ENCODE measurements at places on chromosomes 11 and 22. TPM values are rescaled to one million over a fixed set of nuclear protein-coding genes. Genes with fewer than 3 reads are reported as not detected.

- no peak for DNase-seq
Measured at GRCh38 chr11:18540207-18541009, 13.7 kb upstream of the TSG101 start.

Gene NCAM1
- 244 TPM for total RNA-seq

DNA sequence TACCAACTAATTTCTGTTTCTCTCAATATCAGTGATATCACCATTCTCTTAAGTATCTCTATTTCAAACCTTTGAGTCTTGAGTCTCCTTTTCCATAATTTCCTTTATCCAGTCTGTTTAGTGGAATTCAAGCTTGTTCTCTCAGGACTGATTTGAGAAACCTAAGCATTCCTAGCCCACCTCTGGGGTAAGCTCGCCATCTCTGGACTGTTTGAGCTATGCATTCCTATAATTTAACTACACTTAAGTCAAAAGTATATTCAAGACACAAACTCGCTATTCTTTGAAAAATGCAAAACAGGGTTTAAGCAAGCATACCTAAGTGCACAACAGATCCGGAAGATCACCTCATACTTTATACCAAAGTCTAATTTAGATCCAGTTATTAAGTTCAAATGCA lies 2.1 kb upstream of the DLAT start:
- no peak for DNase-seq

DNA sequence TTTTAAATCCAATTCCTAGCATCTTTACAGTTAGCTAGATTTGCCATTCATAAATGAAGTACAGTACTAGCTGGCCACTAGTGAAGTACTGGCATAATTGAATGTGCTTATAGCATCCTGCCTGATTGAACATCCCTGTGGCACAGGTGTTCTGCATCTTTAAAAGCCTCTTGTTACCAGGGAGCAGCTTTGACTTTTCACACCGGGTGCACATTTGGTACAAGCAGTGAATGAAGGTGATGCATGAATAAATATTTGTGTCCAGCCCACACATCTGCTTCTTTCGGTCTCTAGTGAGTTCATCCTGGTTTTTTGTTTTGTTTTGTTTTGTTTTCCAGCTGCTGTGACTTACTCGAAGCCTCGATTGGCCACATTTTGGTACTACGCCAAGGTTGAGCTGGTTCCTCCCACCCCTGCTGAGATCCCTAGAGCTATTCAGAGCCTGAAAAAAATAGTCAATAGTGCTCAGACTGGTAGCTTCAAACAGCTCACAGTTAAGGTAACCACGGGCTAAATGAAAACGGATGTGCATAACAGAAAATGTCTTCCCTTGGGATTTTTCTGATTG lies 5.3 kb downstream of the ATP5MG start:
- DNase-seq = no peak

Gene MYO7A
- total RNA-seq = 4.6 TPM

- DNase-seq = peak; percentile 80
Measured at GRCh38 chr11:119373921-119374631, 7.4 kb downstream of the USP2 start.

GRCh38 chr11:35344681-35345574 lies 74.4 kb downstream of the SLC1A2 start:
- DNase-seq = no peak

Gene TMEM45B
- 0.10 TPM for total RNA-seq

Gene SLC15A3
- 16.8 TPM for total RNA-seq

DNA sequence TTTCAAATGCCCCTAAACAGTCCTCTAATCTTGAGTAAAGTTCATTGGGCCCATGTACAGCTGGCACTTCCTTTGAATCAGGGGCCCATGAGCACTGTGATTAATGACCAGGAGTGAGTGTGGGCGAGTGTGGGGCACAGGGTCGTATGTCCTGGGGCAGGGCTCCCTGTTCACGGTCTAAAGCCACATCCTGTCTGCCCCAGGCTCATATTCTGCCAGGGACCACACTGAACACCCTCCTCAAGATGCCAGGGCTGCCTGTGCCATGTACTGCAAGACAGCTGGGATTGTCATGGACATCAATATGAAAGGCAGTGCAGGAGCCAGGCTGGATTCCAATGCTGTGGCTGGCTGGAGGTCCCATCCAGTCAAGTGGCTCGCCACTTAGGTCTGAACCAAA lies 130.5 kb downstream of the KIRREL3 start:
- DNase-seq = no peak

DNA sequence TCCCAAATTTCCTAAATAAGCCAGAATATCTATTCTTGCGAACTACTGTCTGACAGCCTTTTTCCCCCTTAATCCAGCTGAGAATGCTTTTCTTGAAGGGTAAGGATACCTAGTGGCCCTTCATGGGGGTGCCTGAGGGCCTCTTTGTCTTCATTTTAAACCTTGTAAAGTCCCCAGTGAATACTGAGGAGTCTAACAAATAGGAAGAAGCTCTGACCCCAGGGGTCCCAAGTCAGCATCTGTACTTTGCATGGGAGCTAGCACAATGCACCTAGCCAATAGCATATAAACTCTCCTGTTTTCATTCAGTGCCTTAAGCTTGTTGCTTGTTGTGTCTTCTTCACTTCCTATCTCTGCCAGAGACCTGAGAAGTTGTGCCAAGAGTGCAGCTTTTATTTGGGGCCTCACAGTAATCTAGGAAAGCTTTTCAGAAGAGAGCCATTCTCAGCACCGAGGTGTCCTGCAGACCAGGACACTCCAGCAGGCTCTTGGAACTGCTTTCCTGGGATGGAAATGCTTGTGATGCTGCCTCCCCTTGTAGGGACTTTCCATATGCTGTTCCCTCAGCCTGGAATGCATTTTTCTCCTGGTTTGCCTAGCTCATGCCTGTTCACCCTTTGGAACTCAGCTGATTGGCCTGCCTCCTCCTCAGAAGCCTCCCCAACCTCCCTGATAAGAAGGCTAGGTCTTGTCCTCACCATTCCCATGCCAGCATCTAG lies 37.2 kb downstream of the BMAL1 start:
- DNase-seq = no peak

GRCh38 chr11:103936059-103936458 lies 100.4 kb upstream of the DDI1 start:
- no peak for DNase-seq

- DNase-seq = no peak
Measured at GRCh38 chr11:27459191-27459590, 13.4 kb downstream of the LGR4 start.

DNA sequence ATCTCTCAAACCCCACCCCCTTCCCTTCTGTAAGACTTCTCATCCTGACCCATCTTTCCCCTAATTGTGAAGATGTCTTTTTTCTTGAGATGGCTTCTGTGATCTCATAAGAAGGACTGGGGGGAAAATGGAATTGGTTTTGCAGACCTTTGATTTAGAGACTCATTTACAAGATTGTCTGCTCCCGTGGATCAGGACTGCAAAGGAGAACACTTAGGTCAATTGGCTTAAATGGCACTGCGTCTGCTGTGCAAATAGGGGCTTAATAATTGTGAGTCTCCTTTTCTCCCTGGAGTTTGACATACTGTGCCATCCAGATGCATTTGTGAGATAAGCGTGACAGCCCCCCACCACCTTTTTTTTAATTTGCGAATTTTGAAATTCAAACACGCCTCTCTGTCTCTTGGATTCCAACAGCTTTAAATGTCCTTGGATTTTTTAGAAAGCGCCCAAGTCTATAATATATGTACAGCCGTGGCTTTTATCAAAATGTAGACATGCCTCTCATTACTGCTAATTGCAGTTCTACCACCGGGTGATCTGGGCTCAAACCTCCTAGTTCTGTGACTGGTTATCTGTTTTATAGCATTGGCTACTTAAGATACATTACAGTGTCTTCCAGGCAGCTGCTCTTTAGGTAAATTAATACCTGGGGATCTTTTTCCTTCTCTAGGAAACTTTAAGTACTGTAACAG lies 150.0 kb downstream of the DBX1 start:
- no peak for DNase-seq

- no peak for DNase-seq
Measured at GRCh38 chr22:36055376-36056295, 27.0 kb upstream of the RBFOX2 start.

GRCh38 chr11:85746670-85747069 lies 60.7 kb upstream of the CCDC89 start:
- no peak for DNase-seq

GRCh38 chr11:64967375-64967774 lies 4.5 kb downstream of the MAJIN start:
- no peak for DNase-seq

Gene MRGPRF
- 5.5 TPM for total RNA-seq

DNA sequence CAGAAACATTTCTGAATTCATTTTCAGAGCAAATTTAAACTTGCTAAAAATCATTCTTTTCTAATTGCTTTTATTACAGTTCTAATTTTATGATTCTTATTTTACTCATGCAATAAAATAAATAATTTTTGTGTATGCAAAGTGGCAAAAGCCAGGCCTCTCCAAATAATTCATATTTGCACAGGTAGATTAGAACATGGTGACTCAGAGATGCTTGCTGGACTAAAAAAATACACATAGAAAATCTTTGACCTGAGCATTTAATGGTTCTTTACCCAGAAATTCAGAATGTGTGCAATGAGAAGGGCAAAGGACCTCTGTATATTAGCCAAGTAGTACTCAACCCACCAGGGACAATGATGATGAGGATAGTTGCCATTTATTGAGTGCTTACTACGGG lies 15.3 kb downstream of the MAP6 start:
- DNase-seq = no peak

Gene TCN2
- total RNA-seq = 14.6 TPM

DNA sequence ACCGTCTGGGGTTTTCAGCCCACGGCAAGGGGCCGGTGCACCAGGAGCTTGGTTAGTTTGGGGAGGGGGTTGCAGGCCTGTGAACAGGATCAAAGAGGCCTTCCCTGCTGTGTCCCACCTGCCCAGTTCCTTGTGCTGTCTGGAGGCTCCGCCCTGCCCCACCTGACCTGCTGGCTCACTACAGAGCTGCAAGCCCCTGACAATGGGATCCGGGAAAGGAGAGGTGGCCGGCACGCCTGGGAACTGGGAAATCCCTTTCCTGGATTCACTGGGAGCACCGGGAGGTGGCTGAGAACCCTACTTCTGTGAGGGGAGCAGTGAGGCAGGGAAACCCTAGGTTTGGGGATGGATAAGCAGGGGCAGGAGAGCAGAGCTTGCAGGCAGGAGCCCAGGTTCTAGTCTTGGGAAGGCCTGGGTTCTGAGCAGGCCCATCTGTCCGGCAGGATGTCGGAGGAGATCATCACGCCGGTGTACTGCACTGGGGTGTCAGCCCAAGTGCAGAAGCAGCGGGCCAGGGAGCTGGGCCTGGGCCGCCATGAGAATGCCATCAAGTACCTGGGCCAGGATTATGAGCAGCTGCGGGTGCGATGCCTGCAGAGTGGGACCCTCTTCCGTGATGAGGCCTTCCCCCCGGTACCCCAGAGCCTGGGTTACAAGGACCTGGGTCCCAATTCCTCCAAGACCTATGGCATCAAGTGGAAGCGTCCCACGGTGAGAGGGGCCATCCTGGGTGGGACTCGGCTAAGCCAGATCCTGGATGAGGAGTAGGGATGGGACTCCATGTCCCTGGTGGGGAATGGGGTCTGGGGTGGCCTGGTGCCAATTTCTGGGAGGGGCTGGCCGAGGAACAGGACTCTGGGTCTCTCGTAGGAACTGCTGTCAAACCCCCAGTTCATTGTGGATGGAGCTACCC lies 786 bp downstream of the CAPN1 start:
- DNase-seq = peak; percentile 47

DNA sequence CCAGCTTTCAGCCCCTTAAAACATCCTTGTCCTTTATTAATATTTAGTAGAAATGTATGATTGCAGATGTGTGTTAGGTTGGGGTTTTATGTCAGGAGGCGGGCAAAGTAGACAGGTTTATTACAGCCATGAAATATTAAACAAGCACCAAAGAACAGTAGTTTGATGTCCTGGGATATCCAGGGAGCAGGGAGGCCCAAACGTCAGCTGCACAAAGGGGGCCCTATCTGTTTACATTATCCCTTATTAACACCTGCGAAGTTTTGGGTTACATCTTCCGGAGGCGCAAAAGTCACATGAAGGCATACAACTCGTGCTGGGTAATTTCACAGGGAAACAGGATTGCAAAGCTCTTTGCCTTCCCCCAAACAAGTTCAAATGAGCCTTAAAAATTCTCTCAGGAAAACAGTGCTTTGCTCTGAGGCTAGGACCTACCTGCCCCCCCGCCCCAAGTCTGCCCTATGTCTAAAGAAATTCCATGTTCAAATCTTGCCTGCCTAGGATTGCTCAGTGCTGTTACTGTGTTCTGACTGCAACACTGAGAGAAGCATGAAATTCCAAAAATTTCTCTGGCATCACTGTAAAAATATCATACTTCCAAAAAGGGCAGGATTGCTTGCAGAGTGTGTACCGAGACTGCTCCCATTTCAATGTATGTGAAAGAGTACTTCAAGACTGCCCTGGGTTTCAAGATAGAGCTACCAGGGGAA lies 8.9 kb downstream of the MN1 start:
- DNase-seq = no peak

- DNase-seq = no peak
Measured at GRCh38 chr11:85539740-85540139, 87.4 kb downstream of the DLG2 start.

- no peak for DNase-seq
Measured at GRCh38 chr22:27041745-27042310, 384.4 kb downstream of the MIAT start.

Gene TSPAN18
- 94.6 TPM for total RNA-seq

Gene DEUP1
- total RNA-seq = not detected

DNA sequence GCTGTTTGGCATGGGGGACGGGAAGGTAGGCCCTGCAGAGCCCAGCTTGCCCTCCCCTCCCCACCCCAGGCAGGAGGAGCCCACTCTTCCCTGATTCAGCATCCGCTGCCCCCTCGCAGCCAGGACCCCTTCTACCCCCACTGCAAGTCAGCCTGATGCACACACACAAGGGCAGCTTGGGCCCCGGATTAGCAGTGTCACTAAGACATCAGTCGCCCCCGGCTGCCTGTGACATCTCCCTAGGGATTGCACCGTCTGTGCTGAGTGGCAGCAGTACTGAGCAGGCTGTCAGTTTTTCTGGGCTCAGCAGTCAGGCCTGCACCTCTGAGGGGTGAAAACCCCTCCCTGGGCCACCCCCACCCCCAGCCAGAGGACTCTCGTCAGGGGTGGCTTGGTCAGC lies 30.4 kb upstream of the SYT7 start:
- DNase-seq = no peak

DNA sequence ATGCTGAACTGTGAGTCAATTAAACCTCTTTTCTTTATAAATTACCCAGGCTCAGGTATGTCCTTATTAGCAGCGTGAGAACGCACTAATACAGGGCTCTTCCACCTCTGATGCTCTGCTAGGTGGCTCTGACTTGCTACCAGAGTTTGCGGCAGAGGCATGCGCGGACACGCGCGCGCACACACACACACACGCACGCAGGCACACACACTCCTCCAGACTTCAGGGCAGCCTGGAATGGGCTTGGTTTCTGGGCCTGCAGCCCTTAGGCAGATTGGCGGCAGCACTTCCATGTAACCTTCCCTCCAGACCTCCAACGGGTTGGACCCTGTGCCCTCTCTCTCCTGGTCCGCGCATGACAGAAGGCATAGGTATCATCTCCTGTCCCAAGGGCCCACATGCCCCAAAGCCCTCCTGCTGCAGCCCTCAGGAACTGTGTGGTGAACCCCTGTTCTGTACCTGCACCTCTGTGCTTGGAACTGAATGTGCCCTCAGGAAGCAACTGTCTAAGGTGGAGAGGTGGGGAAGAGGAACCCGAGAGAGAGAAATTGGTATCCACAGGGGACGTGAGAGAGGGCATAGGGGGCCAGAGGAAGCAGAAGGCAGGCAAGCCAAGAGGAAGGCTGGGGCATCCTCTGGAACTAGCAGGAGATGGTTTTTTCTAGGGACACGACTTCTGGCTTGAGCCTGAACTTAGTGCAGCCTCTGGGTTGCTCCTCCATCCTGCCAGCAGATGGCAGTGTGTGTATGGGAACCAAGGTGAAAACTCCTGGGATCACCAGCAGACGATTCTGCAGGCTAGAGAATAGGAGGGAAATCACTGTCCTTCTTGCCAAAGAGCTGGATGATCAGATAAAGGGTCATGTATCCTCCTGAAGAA lies 23.4 kb upstream of the RIC3 start:
- DNase-seq = peak; percentile 73

All from left ventricle myocardium superior (tissue), 1 donor.